ENCODE measurements at places on chromosomes 6 and 20.

DNA sequence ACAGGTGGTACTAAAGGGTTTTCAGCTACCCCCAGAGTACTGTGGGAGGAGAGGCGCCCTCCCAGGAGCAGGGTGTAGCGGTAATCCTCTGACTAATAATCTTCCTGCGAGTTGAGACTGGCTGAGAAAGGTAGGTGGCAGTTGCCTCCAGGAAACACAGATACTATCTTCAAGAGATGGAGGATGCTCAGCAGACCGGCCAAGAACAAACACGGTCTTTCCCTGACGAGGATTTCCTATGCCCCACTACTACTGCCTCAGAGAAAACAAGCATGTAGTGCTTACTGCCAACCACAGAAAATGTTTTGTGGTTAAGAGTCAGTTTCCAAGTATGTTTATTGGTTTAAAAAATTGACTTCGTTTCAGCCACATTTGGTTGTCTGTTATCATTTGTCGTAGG is 26.8 kb downstream of the C6orf89 start:
- DNase-seq = peak; percentile 45

DNA sequence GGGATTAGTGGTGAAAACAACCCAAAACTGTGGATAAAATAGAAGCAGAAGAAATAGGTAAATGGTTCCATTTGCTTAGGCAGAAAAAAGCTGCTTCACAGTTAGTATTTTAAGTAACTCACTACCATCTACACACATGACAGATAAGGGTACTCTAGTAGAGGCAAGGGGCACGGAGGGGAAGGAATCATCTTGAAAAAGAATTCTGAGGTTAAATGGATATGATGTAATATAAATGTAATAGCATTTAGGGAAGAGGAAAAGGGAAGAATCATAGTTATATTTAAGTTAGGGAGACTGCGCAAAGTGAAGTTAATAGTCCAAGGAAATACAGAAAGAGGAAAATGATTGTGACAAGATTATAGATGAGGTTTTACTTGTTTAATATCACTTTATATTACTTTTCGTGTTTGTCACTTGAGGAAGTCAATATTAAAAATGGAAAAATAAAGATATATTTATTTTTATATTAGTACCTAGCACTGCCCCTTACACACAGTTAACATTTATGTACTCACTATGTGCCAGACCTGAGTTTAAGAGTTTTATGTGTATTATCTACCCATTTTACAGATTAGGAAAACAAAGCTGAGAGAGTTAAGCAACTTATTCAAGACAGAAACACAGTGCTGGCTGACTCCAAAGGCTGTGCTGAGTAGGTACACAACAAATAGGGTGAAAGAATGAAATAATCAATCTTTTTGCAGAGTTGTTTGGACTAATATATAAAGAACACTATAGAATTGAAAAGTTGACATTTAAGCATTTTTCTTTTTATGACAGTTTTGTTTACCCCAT is 128.1 kb downstream of the REV3L start:
- DNase-seq = no peak

- no peak for DNase-seq
Measured at GRCh38 chr20:16607364-16608276, 34.4 kb upstream of the KIF16B start.

- no peak for DNase-seq
Measured at GRCh38 chr6:82111114-82111513, 136.4 kb downstream of the IBTK start.

GRCh38 chr20:38063911-38064530 is 30.5 kb downstream of the RPRD1B start:
- no peak for DNase-seq

DNA sequence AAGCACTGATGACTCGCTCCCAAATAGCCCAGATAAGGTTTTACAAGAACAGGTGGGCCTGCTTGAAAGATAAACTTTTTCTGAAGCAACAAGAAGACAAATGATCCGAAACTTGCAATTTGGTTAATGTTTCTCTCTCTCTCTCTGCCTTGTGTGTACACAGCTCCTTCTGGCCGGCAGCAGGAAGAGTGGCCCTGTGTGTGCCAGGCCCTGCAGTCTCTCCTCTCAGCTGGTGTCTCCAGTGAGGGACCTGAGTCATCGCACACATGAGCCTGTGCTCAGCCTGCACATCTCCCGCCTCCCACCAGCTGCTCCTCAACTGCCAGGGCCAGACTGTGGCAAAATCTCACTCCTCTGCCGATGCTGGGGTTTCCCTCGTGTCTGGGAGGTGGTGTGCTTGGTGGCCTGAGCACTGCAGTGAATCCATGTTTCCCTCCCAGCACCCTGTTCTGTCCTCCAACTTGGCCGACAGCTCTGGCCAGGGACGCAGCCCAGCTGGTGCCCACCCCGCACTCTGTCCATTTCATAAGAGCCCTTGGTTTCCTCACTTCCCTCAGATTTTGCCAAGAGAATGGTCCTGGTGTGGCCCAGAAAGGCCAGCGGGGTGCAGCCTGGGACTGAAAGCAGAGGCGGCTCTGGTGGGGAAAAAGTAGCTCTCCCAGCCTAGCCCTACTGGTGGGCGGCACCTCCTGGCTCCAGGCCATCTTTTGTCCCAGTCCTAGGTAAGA is 49.4 kb downstream of the ERMARD start:
- no peak for DNase-seq

- DNase-seq = peak; percentile 72
Measured at GRCh38 chr20:327186-328026, 2.1 kb downstream of the SOX12 start.

GRCh38 chr6:73985891-73986290 is 289.9 kb downstream of the CD109 start:
- DNase-seq = no peak

DNA sequence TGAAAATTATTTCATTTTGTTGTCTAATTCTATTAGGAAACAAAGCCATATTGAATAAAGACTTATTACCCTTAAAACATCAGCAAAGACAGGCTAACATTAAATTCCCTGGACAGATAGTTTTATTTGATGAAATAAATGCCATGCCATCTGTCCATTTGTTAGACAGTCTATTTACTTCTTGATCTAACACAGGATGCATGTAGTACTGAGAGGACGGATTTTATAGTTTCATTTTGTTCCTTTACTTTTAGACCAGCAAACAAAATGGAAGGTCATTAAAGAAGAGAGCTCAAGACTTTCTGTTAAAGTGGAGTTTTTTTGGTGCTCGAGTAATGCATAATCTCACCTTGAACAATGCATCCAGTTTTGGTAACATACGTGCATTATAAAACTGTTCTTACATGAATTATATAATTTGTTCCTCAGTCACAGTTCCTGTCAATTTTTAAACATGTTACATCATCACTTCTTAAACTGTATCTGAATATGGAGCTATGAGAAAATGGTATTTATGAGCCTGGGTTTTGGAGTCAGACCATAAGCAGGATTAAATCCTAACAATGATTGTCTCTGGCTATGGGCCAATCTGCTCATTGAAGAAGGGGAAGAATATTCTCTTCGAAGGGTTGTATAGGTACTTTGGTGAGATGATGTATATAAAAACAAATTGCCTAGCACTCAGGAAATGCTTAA is 46.0 kb downstream of the RFX6 start:
- no peak for DNase-seq

DNA sequence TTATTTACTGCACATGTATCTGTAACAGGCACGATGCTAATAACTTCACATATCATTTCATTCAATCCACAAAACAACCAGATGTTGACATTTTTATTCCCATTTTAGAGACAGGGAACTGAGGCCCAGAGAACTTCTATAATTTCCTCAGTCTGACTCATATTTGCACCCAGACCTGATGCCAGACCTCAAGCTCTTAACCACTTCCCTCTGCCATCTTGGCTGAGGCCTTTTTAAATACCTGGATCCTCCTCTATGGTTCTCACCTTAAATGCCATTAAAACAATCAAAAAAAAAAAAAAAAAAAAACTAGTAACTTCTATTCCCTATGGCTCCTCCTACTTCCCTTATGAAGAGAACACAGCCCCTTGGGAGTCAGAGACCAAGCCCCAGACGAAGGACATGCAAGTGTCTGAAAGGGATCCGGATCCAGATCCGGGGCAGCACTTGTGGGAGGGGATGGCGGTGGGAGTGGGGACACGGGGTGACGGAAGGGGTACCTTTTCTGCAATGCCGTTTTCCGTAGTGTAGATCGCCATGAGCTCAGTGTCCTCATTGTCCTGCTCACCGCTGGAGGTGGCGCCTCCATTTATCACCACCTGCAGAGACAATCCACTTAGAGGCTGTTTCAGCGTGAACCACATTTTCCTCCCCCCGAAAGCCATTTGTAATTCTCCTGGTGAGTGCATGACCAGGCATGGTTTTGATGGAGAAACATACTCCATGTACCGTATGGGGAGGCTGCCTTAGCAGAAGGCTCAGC is 88.7 kb downstream of the SLC23A2 start:
- no peak for DNase-seq

DNA sequence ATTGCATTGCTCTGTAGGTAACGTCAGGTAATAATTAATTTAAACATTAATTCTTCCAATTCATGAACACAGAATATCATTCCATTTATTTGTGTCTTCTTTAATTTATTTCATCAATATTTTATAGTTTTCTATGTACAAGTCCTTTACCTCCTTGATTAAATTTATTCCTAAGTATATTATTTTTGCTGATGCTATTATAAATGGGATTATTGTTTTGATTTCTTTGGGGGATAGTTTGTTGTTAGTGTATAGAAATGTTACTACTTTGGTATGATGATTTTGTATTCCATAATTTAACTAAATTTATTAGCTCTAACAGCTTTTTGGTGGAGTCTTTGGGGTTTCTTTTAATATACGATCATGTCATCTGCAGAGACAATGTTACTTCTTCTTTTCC is 44.7 kb upstream of the CCND3 start:
- no peak for DNase-seq

DNA sequence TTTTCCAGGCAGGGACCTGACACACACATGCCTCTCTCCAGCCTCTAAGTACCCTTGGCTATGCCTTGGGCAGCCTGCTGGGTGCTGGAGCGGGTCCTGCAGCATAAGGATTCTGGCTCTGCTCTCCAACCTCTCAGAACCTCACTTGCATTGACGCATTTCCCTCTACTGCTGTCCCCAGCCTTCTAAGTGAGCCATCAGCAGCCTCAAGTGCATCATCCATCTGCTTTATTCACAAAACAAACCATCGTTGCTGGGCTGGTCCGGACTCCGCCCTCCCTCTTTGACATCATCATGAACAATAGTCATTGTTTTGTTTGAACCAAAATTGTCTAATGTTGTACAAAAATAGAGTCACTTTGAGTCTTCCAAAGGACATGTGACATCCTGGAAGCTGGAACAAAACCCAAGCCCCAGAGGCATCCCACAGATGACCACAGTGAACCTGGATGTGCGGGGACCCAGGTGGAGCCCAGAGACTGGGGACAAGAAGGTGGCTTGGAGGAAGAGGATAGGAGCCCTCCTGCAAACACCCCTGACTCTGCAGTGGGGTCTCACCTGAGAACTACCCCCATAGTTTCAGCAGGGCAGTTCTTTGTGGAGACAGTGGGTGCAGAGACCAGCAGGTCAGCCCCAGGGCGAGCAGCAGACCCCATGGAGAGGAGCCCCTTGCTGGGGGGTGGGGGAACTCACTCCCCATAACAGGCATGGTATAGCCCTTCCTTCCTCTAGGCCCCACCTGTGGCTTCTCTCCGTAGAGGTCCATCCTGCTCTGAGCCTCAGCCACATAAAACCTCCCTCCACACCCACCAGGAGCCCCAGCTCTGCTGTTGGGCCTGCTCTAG is 230.1 kb downstream of the SYNDIG1 start:
- DNase-seq = no peak

- DNase-seq = no peak
Measured at GRCh38 chr20:18289306-18289705, 979 bp downstream of the ZNF133 start.

GRCh38 chr6:31158863-31159855 is 770 bp downstream of the TCF19 start:
- DNase-seq = no peak

DNA sequence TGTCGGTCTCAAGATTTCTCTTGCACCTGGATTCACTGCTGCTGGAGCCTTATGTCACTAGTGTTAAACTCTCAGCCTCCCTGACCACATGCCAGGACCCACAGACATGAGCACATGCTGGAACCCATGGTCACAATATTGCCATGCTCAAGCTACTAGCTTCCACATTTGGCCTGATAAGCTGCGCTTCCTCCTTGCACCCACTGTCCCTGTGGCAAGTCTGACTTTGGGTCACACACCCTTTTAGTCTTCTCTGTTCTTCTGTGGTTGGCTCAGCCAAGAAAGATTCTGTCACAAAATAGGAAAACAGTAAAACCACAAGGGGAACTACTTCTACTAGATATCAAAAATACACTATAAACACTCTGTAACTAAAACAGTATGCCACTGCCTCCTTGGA is 68.9 kb upstream of the HDAC2 start:
- no peak for DNase-seq

DNA sequence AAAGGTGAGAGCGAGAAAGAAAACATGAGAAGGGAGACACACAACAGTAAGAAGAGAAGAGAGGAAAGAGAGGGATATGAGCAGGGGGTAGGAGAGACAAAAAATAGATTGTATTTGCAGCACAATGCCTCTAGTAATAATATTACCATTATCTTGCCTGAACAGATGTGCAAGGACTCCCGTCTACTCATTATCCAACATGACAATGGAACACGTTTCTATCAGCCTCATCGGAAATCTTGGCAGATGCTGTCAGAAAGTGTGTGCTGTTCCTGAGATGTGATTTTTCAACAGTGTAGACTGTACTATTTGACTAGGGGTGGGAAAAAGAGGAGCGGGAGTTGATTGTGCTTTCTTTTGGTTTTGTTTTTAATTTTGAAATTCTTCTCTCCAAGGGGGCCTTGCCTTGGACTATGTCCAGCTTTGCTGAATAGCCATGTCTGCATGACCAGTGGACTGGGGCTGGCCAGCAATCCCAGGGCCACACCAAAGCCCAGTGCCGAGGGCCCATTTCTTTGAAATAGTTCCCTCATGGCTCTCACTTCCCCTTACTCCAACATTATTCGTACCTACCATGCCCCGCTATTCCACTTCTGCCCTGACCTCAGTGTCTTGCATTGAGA is 11.3 kb upstream of the TRAM2 start:
- DNase-seq = no peak

DNA sequence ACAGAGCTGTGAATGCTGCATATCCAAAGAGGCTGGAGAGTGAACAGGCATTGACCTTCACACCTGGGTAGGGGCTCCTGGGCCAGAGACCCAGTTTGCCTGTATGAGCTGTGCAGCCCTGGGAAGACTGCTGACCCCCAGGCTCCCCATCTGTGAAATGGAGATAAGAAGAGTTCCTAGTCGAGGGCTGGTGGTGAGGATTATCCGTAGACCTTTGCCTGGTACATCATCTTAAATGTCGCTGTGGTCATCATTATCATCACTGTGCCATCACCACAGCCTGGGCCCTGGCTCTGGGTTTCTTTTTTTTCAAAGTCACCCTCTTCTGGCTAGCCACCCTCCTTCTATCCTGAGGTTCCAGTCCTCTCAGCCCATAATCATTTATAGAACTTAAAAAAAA is 12.0 kb downstream of the AGPAT4 start:
- no peak for DNase-seq

DNA sequence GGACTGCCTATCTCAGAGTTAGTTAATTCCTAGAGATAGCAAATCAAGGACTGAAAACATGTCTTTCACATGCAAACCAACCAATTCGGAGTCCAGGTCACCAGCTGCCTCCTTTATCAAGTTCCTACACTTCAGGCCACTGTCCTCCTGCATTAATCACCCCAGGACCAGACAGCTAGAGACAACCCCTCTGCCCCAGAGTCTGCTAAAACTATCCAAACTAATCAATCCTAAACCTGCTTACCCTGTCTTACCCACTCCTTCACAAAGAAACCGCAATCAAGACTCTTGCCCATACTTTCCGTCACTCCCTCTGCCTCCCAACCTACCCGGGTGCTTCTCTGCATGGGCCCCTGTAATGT is 207.0 kb downstream of the HIVEP2 start:
- no peak for DNase-seq

- no peak for DNase-seq
Measured at GRCh38 chr6:77106992-77107391, 356.3 kb downstream of the HTR1B start.

All from T-cell (primary cell).